Stimulated activated CD8-positive, alpha-beta memory T cell treated with anti-CD3 and anti-CD28 coated beads, Interleukin-15, amount 100 ng/mL, for 48 hours (primary cell): ENCODE measurements at places on chromosomes 12 and 14.

DNA sequence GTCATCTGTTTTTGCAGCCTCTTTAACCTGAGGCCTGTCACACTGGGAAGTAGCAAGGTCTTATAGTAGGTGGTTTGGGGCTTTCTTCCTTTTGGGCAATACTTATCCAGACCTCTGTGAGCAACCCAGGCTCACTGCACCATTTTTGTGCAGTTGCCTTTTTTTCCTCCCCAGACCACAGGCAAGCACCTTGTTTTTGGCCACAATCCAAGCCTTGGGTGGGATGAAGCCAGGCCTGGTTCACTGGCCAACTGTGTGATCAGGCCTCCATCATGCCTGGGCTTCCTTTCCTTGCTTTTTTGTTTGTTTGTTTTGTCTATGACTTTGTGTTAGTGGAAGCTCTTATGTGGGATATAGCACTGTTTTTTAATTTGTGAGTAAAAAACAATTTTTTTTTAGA is 71.7 kb downstream of the DNAH10 start:
- DNase-seq: no peak

GRCh38 chr14:68935761-68936214 is 43.3 kb downstream of the ACTN1 start:
- no peak for DNase-seq

DNA sequence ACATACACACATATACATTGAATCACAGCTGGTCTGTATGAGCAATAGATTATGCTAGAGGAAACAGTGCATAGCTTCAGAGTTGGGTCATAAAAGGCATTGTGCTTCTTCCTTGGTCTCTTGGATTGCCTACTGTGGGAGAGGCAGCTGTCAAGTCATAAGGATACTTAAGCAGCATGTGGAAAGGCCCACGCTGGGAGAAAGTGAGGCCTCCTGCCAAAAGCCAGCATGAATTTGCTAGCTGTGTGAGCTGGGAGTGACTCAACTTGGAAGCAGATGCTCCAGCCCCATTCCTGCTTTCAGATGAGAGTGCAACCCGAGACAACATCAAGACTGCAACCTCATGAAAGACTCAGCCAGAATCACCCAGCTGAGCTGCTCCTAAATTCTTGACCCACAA is 311.9 kb upstream of the TBX3 start:
- no peak for DNase-seq

DNA sequence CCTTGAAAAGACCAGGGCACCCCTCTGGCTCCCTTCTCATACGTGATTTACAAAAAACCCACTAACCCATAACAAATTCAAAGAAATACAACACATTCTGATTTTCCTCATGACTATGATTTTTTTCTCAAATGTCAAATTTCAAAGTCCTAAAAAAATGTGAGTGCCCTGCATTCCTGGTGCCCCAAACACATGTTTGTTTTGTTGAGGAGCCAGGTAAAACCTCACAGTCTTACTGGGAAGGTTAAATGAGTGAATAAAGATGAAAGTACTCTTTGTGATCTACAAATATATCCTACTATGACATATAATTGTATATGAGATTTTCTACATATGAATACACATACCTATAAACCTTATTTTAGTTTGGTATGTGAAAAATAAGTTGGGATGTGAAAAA is 30.7 kb downstream of the TPH2 start:
- no peak for DNase-seq

DNA sequence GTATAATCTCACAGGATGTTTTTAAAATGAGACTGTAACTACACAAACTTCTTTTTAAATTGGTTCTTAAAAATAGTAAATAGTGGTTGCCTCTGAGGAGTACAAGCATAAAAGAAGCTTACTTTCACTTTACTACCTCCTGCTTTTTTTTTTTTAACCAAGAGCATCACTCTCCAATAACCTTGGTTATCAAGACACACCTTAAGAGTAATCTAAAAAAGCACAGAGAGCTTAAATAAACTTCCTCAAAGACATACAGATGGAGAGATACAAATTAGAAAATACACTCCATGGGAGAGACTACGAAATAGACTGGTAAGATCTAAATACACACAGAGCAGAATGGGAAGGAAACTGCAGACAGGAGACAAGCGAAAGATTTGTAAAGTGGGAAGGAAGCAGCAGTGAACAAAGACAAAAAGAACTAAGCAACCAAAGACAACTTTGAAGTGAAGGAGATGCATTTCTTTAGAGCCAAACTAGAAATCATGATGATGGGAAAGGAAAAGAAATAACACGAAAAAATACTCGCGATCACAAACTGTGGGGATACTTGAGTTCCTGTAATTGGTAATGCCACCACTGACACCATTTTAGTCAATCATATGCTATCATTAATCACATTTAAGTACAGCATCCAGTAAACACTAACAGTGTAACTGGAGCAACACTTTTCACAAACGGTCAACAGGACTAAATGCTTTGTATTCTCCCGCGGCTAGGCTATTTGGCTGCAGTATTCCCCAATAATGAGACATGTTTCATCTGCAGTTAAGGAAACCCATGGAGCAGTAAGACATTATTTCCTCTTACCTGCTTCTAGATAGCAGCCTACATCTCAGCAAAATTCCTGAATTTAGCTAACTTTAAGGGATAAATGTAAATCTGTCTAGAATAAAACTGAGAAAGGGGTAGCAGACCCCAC is 8.2 kb downstream of the SINHCAF start:
- no peak for DNase-seq

- no peak for DNase-seq
Observed at GRCh38 chr14:56676042-56676441, 96.4 kb downstream of the TMEM260 start.

DNA sequence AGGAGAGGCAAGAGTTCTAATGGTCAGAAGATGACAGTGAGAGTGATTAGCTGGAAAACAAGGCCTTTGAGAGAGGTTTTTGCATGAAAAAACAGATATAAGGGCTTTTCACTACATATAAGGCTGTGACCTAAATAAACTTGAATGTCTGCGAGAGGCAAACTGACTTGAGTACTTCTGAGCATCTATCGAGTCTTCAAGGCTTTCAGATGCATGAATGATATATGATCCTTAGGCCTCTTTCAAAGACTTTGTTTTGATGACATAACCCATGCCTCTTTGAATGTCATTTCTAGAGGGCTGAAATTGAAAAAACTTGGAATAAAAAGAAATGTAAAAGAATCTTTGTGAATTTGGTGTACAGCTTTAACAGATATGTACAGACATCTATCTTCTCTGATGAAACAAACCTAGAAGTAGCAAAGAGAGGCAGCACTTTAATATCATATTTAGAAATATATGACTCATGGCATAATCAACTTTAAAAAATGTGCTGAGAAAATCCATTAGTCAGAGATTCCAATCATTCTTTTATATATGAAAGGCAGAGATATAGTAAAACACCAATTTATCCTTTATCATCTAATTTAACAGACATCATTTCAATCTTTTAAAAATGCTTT is 72.6 kb downstream of the PPM1H start:
- DNase-seq: no peak

- DNase-seq: no peak
Observed at GRCh38 chr12:124754949-124755800, 108.5 kb downstream of the SCARB1 start.
